ENCODE measurements at places on chromosomes 5 and 9.
A peak's percentile ranks its signal among the peaks of the same experiment; 100 is the strongest.

DNA sequence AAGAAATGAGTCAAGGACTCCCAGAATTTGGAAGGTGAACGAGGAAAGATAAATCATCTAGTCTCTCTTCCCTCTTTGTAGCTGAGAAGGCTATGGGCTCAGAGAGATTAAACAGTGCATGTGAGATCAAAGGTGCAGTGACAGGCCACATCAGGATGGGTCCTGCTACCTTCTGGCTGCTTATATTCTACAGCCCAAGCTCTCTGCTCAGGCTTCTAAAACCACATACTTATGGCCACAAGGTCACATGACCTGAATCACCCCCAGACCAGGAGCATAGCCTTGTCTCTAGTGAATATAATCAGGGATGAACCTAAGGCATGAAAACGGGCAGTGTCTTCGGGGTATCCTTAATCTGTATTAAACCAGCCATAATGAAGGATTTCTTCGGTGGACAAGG is 158.9 kb downstream of the SEMA5A start:
- DNase-seq, result no peak

- DNase-seq, result no peak
These were observed 85.7 kb downstream of the GRAMD2B start for GRCh38 chr5:126508962-126509279.

- no peak for DNase-seq
These were observed 30.7 kb upstream of the GPX3 start for GRCh38 chr5:150989695-150990094.

DNA sequence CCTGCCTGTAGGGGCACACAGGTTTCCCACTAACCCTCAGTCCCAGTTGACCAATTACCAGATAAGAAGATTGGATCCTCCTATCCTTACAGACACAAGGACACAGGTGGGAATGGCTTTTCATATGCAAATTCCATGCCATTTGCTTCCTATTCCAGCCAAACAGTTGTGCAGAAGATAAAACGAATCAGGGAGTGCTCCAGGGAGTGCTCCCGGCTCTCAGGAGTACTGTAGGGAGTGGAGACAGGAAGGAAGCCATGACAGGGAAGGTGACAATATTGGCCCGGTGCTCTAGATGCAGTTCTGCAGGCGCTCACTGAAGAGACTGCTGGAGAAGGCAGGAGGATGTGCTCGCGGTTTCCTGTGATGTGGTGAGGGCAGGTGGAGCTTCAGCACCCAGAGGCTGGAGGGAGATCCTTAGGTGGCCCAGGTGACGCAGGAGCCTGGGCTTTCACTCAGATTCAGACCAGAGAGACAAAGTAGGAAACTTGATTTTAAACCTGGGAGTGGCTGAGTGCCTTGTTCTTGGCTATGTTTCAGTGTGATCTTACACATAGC is 260.0 kb downstream of the AUH start:
- peak; percentile 76 for DNase-seq

DNA sequence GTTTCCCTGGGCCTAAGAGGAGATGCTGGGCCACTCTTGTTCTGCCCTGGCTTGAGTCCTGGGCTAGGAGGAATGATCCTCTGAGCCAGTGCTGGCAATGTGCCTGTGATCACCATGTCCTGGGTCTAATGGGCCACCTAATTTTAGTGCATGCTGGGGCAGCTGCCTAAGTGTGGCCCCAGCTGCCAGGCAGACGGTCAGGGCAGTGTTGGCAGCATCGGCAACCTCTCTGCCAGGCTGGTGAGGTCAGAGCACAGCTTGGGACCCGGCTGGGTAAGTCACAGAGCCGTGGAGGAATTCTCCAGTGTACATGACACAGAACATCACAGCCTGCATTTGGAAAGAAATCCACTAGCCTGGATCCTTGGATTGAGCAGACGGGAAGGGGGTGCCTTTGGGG is 21.4 kb upstream of the PITX1 start:
- no peak for DNase-seq

DNA sequence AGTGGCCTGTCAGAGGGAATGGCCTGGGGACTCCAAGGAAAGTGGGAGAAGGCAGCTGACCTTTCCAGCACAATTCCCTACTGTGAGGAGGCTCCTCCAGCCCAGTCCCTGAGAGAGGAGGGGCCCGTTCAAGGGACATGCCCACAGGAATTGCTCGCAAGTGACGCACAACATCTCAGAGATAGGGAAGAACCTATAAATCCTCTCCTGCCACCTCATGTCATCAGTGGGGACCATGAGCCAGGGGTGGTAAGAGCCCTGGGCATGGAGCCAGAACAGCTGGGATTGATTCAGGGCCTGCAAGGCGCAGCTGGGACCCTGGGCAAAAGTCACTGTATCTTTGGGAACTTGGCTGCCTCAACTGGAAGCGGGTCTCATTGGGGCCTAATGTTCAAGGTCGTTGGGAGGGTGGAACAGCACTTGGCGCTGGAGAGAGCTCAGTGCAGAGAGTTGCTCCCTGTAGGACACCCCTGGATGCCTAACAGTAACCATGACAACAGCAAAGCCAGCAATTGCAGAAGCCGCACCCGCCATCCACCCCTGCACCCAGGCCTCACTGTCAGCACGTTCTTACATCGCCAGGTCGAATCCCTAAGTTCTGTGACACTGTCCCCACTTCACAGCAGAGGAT is 41.3 kb upstream of the ORM1 start:
- peak; percentile 9 for DNase-seq

DNA sequence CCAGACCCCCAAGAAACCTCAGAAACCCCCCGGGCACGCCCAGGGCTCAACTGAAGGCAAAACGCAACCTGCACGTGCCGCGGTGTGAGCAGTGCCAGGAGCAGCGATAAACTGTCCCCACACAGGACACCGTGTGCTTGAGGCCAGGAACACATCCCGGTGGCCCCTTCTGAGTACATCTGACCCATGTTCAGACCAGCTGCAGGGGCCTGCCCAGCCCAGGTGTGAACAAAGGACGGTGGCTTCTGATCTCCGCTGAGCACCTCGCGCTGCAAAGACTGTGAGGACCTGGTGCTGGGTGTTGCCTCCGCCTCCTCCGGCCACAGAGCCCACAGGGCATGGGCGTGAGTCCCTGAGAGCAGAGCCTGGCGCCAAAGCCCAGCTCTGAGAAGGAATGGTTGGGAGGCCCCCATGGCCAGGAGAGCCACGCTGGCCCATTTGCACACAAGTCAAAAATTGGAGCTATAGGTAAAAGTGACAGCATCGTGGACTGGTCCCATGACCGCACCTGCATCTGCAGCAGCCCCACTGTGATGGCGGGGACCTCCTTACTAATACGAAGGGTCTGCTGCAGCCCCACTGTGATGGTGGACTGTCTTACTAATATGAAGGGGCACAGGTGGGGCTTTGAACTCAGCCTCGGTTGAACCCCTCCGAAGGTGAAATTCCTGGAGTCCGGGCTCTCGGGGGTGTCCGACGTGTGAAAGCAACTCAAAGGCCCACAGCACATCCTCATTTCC is 31.5 kb downstream of the NDUFS6 start:
- no peak for DNase-seq

GRCh38 chr5:147737921-147738320 is 44.6 kb downstream of the JAKMIP2 start:
- DNase-seq, result no peak
